ENCODE measurements at places on chromosomes 6 and 20. TPM values are rescaled to one million over a fixed set of nuclear protein-coding genes. Genes with fewer than 3 reads are reported as not detected.

The SLC2A10 gene
- not detected for polyA plus RNA-seq

The TMEM244 gene
- polyA plus RNA-seq: 3.4 TPM

The ELOVL4 gene
- polyA plus RNA-seq: 0.17 TPM

The ALDH8A1 gene
- polyA plus RNA-seq: not detected

The KCNK16 gene
- not detected for polyA plus RNA-seq

The NNAT gene
- polyA plus RNA-seq: not detected

The PTGIS gene
- polyA plus RNA-seq: not detected

The CLDN20 gene
- polyA plus RNA-seq: not detected

The PLCB1 gene
- polyA plus RNA-seq: 0.17 TPM

The PI16 gene
- 92.0 TPM for polyA plus RNA-seq

The C6orf58 gene
- not detected for polyA plus RNA-seq

The OTOR gene
- polyA plus RNA-seq: not detected

The SLC22A2 gene
- polyA plus RNA-seq: not detected

The OLIG3 gene
- not detected for polyA plus RNA-seq

The IMPG1 gene
- polyA plus RNA-seq: not detected

The LST1 gene
- polyA plus RNA-seq: 10.9 TPM

The BFSP1 gene
- not detected for polyA plus RNA-seq

The IL17F gene
- 0.46 TPM for polyA plus RNA-seq

The BEND6 gene
- not detected for polyA plus RNA-seq

The OR2J1 gene
- not detected for polyA plus RNA-seq

The HSPA1L gene
- 3.8 TPM for polyA plus RNA-seq

The GGTLC1 gene
- not detected for polyA plus RNA-seq

The COL21A1 gene
- not detected for polyA plus RNA-seq

The NAPB gene
- 4.5 TPM for polyA plus RNA-seq

The PPP1R16B gene
- polyA plus RNA-seq: 26.8 TPM

The PDE7B gene
- polyA plus RNA-seq: 0.08 TPM

The LSM14B gene
- polyA plus RNA-seq: 0.92 TPM

The CD24 gene
- 0.19 TPM for polyA plus RNA-seq

The ZNF311 gene
- polyA plus RNA-seq: not detected

The ALDH5A1 gene
- 14.9 TPM for polyA plus RNA-seq

The C6orf163 gene
- 1.9 TPM for polyA plus RNA-seq

The DYNLT1 gene
- 127 TPM for polyA plus RNA-seq

The SLC4A11 gene
- not detected for polyA plus RNA-seq

The TCP1 gene
- 108 TPM for polyA plus RNA-seq

The TFAP2A gene
- polyA plus RNA-seq: not detected

The SIRPD gene
- not detected for polyA plus RNA-seq

The DNAH8 gene
- 0.39 TPM for polyA plus RNA-seq

The ZNF165 gene
- polyA plus RNA-seq: 0.57 TPM

The SYCP2 gene
- polyA plus RNA-seq: 0.32 TPM

The FNDC1 gene
- polyA plus RNA-seq: not detected

The SLC22A1 gene
- not detected for polyA plus RNA-seq

The LY6G6D gene
- polyA plus RNA-seq: not detected

The ZNF335 gene
- polyA plus RNA-seq: 11.2 TPM

The COL10A1 gene
- polyA plus RNA-seq: not detected

The BPIFB4 gene
- not detected for polyA plus RNA-seq

The MDFI gene
- not detected for polyA plus RNA-seq

The DYNLT2 gene
- polyA plus RNA-seq: 1.1 TPM

The SALL4 gene
- polyA plus RNA-seq: not detected

The DEFB132 gene
- not detected for polyA plus RNA-seq

The SCRT2 gene
- not detected for polyA plus RNA-seq

The HFE gene
- 2.2 TPM for polyA plus RNA-seq

The B3GALT4 gene
- polyA plus RNA-seq: 31.3 TPM

The SLC16A10 gene
- polyA plus RNA-seq: 39.3 TPM

The GABRR1 gene
- polyA plus RNA-seq: not detected

Measured in CD4-positive, CD25-positive, alpha-beta regulatory T cell (primary cell).